ENCODE measurements at places on chromosomes 13 and 19.

DNA sequence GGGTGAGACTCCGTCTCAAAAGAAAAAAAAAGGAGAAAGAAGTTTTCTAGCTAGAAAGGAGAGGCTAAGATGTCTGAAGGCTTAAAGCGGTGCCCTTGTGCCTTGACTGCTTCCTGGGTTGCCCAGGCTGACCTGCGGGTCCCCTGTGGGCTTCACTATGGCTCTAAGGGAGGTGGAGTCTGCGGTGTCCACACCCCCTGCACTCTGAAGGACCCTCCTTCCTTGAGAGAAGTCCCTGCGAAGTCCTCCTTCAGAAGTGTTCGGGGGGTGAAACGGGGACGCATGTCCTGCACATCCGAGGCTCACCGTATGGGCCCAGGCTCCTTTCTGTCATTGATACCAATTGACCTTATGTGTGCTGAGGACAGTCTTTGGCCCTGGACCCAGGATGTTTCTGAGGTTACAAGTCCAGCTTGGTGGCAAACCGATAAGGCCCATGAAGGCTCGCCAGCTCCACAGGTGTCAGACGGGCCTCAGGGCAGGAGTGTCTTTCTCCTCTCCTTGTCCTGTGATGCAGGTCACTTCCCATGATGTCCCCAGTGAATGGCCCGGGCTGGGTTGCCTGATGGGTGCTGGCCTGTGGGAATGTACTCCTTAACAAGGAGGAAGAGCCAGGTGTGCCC, 11.6 kb upstream of the RNF113B start:
- no peak for DNase-seq

GRCh38 chr19:33279430-33280350, 22.6 kb downstream of the CEBPA start:
- no peak for DNase-seq

DNA sequence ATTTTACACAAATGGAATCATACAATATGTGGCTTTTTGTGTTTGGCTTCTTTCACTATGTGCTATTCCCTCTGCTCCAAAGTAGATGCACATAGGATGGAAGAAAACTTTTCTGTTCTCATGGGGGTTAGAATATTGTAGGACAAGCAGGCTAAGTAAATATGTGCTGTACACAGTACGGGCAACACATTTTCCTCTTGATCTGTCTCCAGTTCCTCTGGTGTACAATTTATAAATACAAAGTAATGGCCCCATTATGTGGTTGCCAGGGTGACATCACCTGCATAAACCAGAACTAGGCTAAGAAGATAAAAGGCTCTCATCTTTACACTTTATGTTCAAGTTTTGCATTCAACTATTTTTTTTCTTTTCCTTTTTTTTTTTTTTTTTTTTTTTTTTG, 41.0 kb upstream of the SOX21 start:
- no peak for DNase-seq

GRCh38 chr19:4647676-4648644, 8.6 kb downstream of the TNFAIP8L1 start:
- DNase-seq, result no peak

GRCh38 chr19:40578442-40578908, 1.8 kb downstream of the SHKBP1 start:
- DNase-seq, result no peak

DNA sequence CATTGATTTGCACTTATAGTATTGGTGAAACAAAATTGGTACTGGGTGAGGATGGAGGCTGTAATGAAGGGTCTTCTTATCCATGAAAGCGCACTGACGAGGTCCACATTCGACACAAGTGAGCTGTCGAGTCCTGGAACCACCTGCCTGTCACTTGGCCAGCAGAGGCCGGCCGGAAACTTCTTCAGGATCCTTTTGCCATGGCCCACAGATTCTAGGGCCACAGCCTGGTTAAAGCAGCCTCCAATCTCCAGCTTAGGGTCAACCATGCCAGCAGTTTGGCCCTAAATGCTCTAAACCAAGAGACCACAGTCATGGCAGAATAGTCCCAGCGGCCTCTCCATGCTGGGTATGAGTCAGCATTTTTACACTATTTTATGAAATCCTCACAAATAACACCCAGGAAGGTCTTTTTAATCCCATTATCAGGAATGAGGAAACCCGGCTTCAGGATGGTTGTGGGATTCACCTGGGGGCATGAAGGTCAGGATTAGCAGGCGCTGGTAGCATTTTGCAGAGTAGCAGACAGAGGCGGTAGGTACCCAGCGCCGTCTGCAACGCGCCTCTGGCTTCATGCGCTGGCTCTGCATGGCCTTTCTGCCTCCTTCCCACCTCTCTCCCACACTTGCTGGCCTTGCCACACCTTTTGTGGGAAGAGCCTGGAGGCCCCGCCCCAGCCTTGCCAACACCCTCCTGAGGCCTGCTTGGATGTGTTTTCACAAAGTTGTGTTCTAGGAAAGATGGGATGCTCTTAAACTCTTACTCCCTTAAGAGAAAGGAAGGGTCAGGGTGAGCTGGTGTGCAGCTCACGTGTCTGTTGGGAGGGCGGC, 15.2 kb downstream of the GAS6 start:
- DNase-seq, result no peak

- no peak for DNase-seq
Observed at GRCh38 chr19:11483366-11484111, 2.7 kb upstream of the ELAVL3 start.

- DNase-seq, result no peak
Observed at GRCh38 chr19:31102674-31103073, 246.6 kb downstream of the TSHZ3 start.

- no peak for DNase-seq
Observed at GRCh38 chr13:85411591-85411990, 387.6 kb downstream of the SLITRK6 start.

GRCh38 chr19:48511321-48511731, 309 bp downstream of the LMTK3 start:
- DNase-seq, result no peak

- DNase-seq, result no peak
Observed at GRCh38 chr19:41316306-41316920, 6.4 kb downstream of the CCDC97 start.

All from activated T-helper 1 cell treated with anti-CD3 and anti-CD28 coated beads, Interleukin-2, amount 50 U/mL, for 16 hours (primary cell).